ENCODE measurements at places on chromosomes 6 and 20.

GRCh38 chr6:157462956-157463742 lies 82.2 kb downstream of the ZDHHC14 start:
- no peak for DNase-seq

- DNase-seq: peak; percentile 73
Measured at GRCh38 chr6:24936641-24937317, 1.0 kb upstream of the RIPOR2 start.

DNA sequence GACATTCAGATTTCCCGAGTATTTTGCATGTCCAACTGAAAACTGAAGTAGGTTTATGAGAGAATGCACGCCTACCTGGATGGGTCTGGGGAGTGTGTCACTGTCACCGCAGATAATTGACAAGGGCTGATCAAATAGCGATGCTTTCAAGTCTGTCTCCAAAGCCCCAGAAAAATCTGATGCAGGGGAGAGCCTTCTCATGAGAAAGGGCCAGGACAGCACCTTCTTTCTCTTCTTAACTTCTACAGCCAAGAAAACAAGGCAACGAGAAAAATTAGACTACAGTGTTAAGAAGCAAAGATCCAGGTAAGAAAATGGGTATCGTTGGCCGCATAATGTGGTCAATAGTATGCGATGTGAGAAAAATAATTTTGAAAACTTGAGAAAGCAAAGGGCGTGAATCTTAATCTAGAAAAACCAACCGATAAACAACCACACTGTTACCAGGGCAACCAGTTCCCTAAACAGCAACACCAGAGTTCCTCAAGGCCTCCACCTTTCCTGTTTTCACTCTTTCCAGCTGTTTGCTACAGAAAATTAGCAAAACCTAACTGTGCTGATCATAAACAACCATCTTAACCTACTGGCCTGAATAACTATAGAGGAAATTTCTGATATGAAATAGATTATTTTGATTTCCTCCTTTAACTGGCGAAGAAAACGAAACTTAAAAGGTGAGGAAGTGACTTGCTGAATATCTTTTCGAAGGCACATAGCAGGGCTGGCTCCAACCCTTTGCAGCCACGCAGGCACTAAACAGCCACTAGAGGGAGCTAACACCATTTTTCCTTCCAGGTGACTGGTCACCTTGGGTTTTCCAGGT lies 2.6 kb downstream of the TAGAP start:
- DNase-seq: peak; percentile 82

DNA sequence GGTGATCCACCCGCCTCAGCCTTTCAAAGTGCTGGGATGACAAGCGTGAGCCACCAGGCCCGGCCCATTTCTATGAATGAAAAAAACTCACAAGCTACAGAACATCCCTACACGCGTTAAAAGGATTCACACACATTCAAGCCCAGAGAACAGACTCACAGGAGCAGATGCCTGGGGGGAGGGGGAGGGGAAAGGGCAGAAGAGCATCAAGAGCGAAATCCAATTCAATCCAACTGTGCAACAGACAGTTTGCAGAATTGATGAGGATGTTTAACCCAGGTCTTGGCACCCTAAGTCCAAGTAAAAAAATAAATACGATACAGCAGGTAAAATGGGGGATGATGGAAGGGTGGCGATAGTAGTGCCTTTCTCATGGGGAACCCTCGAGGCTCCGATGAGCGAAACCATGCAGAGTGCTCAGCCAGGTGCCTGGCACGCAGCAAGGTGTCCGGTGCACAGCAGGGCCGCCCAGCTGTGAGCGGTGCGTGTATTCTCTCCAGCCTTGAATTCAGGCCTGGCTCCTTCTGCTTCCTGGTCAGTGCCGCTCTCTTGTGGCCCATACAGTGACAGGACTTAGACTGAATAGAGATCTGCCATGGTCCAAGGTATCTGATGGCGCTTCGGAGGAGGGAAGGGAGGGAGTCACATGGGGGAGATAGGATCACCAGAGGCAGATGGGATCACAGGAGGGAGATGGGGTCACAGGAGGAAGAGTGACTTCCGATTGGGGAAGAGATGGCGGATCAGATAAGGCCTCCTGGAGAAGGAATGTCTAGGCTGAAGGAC lies 35.4 kb upstream of the ANGPT4 start:
- DNase-seq: no peak

DNA sequence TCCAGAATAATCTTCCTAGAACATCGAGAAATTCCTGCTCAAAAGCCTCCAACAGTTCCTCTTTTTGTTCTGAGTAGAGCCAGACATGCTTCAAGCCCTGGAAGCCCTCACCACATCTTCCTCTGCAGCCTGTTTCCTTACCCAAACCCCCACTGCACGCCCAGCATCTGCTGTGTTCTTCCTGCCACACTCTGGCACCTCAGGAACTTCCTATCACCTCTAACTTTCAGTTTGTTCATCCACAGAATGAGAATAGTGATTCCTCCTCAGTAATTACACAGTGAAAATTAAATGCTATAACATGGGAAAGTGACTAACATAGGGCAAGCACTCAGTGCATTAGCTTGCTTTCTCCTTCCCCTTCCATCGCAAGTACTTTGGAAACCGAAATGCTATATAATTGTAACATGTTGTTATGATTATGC lies 26.3 kb downstream of the C6orf89 start:
- DNase-seq: peak; percentile 38

DNA sequence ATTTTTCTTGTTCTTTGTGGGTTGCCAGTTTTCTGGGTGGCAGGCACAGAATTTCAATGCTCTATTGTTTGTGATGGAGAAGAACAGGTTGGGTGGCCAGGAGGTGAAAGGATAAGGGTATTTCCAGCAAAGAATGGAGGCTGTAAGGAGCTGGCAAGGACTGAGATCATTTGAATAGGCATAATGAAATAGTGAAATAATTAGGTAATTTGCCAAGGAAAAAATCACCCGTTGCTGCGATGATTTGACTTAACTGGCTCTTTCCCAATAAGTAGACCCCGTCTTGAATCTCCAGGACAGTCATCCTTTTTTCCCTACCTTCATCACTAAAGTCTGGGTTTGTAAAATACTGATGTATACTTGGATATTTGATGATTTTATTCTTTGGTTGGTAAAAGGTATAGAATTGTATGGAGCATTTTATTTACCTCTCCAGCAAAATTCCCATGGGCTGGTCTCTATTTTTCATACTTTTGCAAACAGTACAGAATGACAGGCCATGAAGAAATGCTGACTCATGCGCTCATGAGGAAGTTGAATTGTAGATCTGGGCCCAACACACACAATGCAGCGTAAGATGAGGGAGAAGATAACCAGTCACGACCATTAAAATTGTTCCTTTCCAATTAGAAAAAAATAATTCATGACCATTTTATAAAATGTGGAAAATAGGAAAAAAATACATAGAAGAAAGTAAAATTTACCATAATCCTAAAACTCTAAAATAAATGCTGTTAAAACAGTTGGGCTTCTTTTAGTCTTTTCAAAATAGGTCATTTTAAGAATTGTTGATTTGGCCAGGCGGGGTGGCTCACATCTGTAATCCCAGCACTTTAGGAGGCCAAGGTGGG lies 2.4 kb upstream of the GCNT2 start:
- no peak for DNase-seq

DNA sequence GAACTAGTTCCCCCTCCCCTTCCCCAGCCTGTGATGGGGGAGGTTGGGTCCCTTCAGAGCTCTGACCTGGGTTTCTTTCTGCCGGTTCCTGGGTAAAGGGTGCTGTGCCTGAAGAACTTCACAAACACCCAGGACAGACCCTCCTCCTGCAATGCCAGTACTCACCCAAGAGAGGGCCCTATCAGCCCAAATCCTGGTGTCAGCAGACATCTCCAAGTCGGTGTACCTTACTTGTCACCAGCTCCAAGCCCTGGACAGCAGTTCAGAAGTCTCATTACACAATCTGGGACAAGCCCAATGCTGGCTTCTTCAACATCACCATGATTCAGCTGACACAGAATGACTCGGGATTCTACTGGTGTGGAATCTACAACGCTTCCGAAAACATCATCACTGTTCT lies 467 bp downstream of the TREML4 start:
- no peak for DNase-seq

- DNase-seq: no peak
Measured at GRCh38 chr6:22917344-22917743, 348.0 kb downstream of the HDGFL1 start.

GRCh38 chr6:44192428-44193041 lies 24.2 kb upstream of the MYMX start:
- DNase-seq: peak; percentile 31

DNA sequence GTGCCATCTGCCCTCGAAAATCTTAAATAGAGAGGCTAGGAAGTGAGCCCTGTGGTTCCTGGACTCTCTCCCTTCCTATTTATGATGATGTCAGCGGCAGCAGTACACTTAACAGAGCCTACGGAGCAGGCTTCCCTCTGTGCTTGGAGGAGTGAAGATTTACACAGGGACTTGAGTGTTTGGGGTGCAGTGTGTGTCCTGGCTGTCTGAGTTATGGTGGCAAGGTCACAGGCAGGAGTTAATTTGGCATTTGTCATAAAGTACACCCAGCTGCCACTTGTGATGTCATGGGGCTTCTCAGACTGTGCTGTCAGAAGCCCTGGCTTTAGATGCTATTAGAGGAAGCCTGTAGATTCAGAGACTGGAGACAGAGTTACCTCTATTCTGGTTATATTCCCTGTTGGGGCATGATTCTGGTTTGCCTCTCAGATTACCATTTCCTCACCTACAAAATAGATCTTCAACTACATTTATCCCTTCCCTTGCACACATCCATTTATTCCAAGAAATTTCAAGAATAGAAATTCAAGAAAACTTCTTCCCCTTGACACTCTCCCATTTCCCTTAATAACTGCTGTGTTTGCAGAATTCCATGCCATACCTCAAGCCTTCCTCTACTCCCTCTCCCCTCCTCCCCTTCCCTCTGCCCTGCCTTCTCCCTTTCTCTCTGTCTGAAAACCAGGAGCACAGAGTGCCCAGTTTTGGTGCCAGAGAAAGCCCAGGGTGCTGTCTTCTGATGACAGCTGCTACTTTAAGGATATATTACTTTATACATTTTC lies 72.1 kb downstream of the SLC24A3 start:
- DNase-seq: no peak

- no peak for DNase-seq
Measured at GRCh38 chr6:87887266-87887665, 160.4 kb upstream of the SPACA1 start.

GRCh38 chr6:43819958-43820357 lies 49.9 kb downstream of the VEGFA start:
- DNase-seq: no peak

DNA sequence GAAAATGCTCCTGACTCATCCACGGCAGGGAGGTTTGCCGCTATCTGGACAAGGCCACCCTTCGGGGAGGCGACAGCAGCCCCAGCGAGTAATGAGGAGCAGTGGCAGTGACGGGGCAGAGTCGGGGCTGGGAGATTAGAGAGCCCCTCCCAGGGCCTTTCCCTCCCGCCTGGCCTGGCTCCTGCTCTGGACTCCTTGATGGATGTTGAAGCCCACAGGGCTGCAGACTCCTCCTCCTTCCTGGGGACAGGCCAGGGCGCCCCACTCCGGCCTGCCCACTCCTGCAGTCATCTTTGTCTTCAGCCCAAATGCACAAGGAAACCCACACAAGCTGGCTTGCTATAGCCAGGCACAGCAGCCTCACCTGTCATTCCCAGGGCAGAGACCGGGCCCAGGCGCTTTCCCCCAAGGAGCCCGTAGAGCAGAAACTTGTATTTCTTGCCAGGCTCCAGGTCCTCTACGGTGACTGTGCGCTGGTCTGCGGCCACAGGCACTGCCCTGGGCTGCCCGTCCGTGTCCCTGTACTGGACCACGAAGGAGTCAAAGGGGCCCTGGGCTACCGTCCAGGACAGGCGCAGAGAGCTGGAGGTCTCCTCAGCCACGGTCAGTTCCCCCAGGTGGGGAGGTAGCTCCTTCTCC lies 7.7 kb downstream of the CYP21A2 start:
- no peak for DNase-seq
